ENCODE measurements at places on chromosomes 16 and 17. TPM values are rescaled to one million over a fixed set of nuclear protein-coding genes. Genes with fewer than 3 reads are reported as not detected.
A peak's percentile ranks its signal among the peaks of the same experiment; 100 is the strongest.

Gene KRT36
- total RNA-seq, result not detected

Gene ITGAD
- total RNA-seq, result not detected

Gene PIK3R6
- 4.8 TPM for total RNA-seq

Gene MLKL
- 22.8 TPM for total RNA-seq

Gene TSNAXIP1
- total RNA-seq, result 8.4 TPM

Gene CTRL
- total RNA-seq, result 2.0 TPM

Gene ZG16
- not detected for total RNA-seq

GRCh38 chr16:54286090-54286365 is 559 bp downstream of the IRX3 start:
- no peak for DNase-seq
- H3K27me3 ChIP-seq, result peaks cover 95% of the 10 kb centered on the region
- no peaks in the 10 kb centered on the region for H3K36me3 ChIP-seq
- H3K4me3 ChIP-seq, result peak overlapping the region; percentile 39
- H3K4me1 ChIP-seq, result no peaks in the 10 kb centered on the region

GRCh38 chr17:66506641-66507040 is 204.2 kb downstream of the PRKCA start:
- H3K27me3 ChIP-seq, result no peaks in the 10 kb centered on the region
- H3K4me3 ChIP-seq, result no peak overlapping the region
- peaks cover 39% of the 10 kb centered on the region for H3K4me1 ChIP-seq
- H3K36me3 ChIP-seq, result no peaks in the 10 kb centered on the region
- no peak overlapping the region for H3K27ac ChIP-seq

DNA sequence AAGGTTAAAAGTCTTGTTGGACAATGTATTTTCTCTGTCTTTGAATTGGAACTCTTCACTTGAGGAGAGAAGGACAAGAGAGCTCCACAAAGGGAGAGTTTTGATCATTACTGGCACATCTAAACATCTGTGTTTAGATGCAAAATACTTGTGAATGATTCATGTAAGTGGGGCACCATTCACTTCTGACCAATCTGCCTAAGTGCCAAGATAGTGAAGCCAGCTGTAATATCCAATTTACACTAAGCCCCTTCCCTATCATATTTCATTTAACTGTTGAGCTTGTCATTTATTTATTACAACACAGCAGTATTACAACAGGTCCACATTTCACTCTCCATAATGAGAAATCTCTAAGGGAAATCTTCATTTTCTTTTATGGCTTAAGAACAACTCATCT is 832.3 kb upstream of the GOT2 start:
- no peak for DNase-seq
- no peak overlapping the region for H3K27ac ChIP-seq
- H3K27me3 ChIP-seq, result no peaks in the 10 kb centered on the region
- no peaks in the 10 kb centered on the region for H3K36me3 ChIP-seq

- H3K27me3 ChIP-seq, result no peaks in the 10 kb centered on the region
- no peaks in the 10 kb centered on the region for H3K4me1 ChIP-seq
- DNase-seq, result no peak
- no peak overlapping the region for H3K27ac ChIP-seq
- H3K36me3 ChIP-seq, result no peaks in the 10 kb centered on the region
Observed at GRCh38 chr16:50519001-50519400, 29.2 kb upstream of the NKD1 start.

GRCh38 chr16:72202014-72202413 is 30.1 kb upstream of the PMFBP1 start:
- H3K36me3 ChIP-seq, result no peaks in the 10 kb centered on the region
- no peak for DNase-seq
- H3K27me3 ChIP-seq, result no peaks in the 10 kb centered on the region
- H3K4me3 ChIP-seq, result no peak overlapping the region
- no peak overlapping the region for H3K27ac ChIP-seq
- H3K4me1 ChIP-seq, result peaks cover 5% of the 10 kb centered on the region

- H3K27ac ChIP-seq, result no peak overlapping the region
- DNase-seq, result no peak
- H3K4me3 ChIP-seq, result no peak overlapping the region
- no peaks in the 10 kb centered on the region for H3K36me3 ChIP-seq
- no peaks in the 10 kb centered on the region for H3K27me3 ChIP-seq
Observed at GRCh38 chr17:31608659-31609254, 217.3 kb downstream of the RAB11FIP4 start.

GRCh38 chr17:17063546-17064122 is 21.4 kb downstream of the MPRIP start:
- H3K4me1 ChIP-seq, result peaks cover 37% of the 10 kb centered on the region
- H3K27me3 ChIP-seq, result no peaks in the 10 kb centered on the region
- DNase-seq, result peak; percentile 60
- H3K36me3 ChIP-seq, result no peaks in the 10 kb centered on the region
- H3K27ac ChIP-seq, result no peak overlapping the region

DNA sequence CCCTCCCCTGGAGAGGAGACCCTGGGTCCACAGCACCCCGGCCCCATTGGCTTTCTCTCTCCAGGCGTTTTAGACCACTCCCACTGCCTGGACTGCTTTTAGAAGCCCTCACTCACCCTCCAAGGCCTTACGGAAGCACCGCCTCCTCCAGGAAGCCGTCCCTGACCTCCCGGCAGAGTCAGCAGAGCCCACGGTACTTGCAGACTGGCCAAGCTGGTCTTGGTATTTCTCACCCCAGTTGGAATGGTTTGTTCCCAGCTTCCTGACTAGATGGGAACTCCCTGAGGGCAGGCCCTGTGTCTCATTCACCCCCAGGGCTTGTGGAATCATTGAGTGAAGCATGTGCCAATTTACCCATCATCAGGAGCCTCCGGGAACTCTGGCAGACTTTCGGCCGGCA is 9.2 kb downstream of the SCGB1C2 start:
- H3K27ac ChIP-seq, result no peak overlapping the region
- no peak for DNase-seq
- H3K27me3 ChIP-seq, result no peaks in the 10 kb centered on the region
- no peak overlapping the region for H3K4me3 ChIP-seq

DNA sequence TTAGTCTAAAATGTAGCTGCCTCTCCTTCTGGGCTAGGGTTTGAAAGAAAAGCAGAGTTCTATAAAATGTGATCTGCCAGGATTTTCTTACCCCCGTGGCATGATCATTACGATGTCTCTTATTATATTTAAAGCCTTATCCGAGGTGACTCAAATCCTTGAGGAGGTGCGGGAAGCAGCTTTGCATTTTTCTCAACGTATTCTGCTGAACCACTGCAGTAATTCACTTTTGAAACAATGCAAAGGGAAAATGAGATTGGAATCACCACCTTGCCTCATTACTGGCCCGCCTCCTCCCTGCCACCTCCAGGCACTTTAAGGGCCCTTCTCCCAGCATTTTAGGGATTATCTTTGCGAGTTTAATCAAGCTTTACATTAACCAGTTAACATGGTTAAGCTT is 9.7 kb upstream of the NOG start:
- H3K4me3 ChIP-seq, result no peak overlapping the region
- no peaks in the 10 kb centered on the region for H3K36me3 ChIP-seq
- no peak overlapping the region for H3K27ac ChIP-seq
- H3K4me1 ChIP-seq, result no peaks in the 10 kb centered on the region
- H3K27me3 ChIP-seq, result no peaks in the 10 kb centered on the region

GRCh38 chr16:85220964-85221731 is 108.9 kb upstream of the CIBAR2 start:
- no peak for DNase-seq
- no peaks in the 10 kb centered on the region for H3K36me3 ChIP-seq
- H3K4me1 ChIP-seq, result peaks cover 13% of the 10 kb centered on the region
- no peak overlapping the region for H3K27ac ChIP-seq
- H3K27me3 ChIP-seq, result no peaks in the 10 kb centered on the region
- no peak overlapping the region for H3K4me3 ChIP-seq

GRCh38 chr17:1146561-1147265 is 33.1 kb downstream of the ABR start:
- DNase-seq, result no peak
- H3K4me3 ChIP-seq, result no peak overlapping the region
- H3K4me1 ChIP-seq, result no peaks in the 10 kb centered on the region
- no peaks in the 10 kb centered on the region for H3K27me3 ChIP-seq
- no peaks in the 10 kb centered on the region for H3K36me3 ChIP-seq

GRCh38 chr16:81798311-81799137 is 19.4 kb downstream of the PLCG2 start:
- no peak for DNase-seq
- no peaks in the 10 kb centered on the region for H3K36me3 ChIP-seq

- no peak overlapping the region for H3K4me3 ChIP-seq
- no peaks in the 10 kb centered on the region for H3K27me3 ChIP-seq
- peaks cover 4% of the 10 kb centered on the region for H3K36me3 ChIP-seq
- H3K4me1 ChIP-seq, result peaks cover 10% of the 10 kb centered on the region
- no peak overlapping the region for H3K27ac ChIP-seq
Observed at GRCh38 chr16:14640538-14640937, 7.8 kb downstream of the BFAR start.

Data from tibial nerve (tissue), 4 donors.